GM23248 (cell line): ENCODE measurements at places on chromosomes 12 and 14. TPM values are rescaled to one million over a fixed set of nuclear protein-coding genes. Genes with fewer than 3 reads are reported as not detected.

DNA sequence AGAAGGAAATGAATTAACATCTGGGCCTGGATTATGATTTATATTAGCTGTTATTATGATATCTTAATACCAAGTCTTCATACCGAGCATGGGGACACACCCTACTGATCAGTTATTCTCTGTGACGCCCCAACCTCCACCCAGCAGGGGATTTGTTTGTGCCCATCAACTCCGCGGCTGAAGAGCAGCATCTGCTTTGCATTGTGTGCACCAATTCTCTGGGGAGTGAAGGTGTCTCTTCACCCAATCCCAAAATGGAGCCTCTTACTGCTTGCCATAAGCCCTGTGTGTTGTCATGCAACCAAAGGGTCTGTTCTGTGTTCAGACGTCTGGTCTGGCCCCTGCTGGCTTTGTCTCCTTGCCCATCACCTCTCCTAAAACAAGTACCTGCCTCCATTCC lies 25.4 kb downstream of the DHRS2 start:
- H3K27me3 ChIP-seq, result peaks cover 17% of the 10 kb centered on the region
- H3K4me1 ChIP-seq, result no peaks in the 10 kb centered on the region
- no peaks in the 10 kb centered on the region for H3K36me3 ChIP-seq
- H3K27ac ChIP-seq, result no peak overlapping the region

GRCh38 chr14:63243646-63244045 lies 39.4 kb downstream of the RHOJ start:
- H3K36me3 ChIP-seq, result no peaks in the 10 kb centered on the region
- no peak overlapping the region for H3K4me3 ChIP-seq
- H3K4me1 ChIP-seq, result peaks cover 4% of the 10 kb centered on the region; the same call in 1 of the 2 replicates
- H3K27me3 ChIP-seq, result no peaks in the 10 kb centered on the region
- peak; percentile 60 for DNase-seq

- no peak overlapping the region for H3K27ac ChIP-seq
- H3K36me3 ChIP-seq, result no peaks in the 10 kb centered on the region
- no peaks in the 10 kb centered on the region for H3K4me1 ChIP-seq
- H3K4me3 ChIP-seq, result no peak overlapping the region
- DNase-seq, result peak; percentile 14
- no peaks in the 10 kb centered on the region for H3K27me3 ChIP-seq
Measured at GRCh38 chr14:69299286-69300035, 39.5 kb downstream of the GALNT16 start.

GRCh38 chr12:96416033-96416799 lies 16.0 kb upstream of the CDK17 start:
- peak overlapping the region; percentile 88 for H3K27ac ChIP-seq
- peak overlapping the region; percentile 34 for H3K4me3 ChIP-seq
- H3K4me1 ChIP-seq, result peaks cover 34% of the 10 kb centered on the region
- no peaks in the 10 kb centered on the region for H3K27me3 ChIP-seq
- no peaks in the 10 kb centered on the region for H3K36me3 ChIP-seq

DNA sequence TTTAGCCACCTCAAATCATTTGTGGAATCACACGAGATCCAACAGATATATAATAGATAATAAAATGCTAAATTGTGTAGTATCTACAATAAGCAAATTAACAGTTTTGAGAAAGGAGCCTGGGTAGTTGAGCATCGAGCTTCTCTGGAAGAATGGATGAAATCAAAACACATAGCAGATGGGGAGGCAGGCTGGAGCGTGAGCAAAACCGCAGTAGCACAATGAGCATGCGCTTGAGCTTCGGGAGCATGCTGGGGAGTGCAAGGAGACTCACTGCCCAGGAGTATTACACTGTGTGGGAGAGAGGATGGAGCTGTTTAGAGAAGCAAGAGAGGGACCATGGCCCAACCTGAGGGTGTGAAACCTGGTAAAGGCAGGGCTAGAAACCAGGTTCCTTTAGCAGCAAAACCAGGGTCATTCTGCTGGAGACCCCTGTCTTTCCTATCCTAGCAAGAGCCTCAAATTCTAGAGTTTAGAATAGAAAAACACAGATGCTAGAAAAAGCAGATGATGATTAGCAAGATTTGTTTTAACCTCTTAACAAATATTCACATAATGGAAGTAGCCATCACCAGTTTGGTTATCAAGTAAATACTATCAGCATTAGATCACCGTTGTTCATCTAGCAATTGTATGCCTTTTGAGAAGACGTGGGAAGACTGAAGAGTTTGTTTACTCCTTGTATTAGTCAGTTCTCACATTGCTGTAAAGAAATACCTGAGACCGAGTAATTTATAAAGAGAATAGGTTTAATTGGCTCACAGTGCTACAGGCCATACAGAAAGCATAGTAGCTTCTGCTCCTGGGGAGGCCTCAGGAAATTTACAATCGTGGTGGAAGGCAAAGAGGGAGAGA lies 484.8 kb downstream of the EGLN3 start:
- H3K4me3 ChIP-seq, result no peak overlapping the region
- no peaks in the 10 kb centered on the region for H3K27me3 ChIP-seq
- H3K4me1 ChIP-seq, result peaks cover 4% of the 10 kb centered on the region; the same call in 1 of the 2 replicates
- DNase-seq, result peak; percentile 14
- no peak overlapping the region for H3K27ac ChIP-seq
- H3K36me3 ChIP-seq, result no peaks in the 10 kb centered on the region

PDE3A gene
- 0.38 and 0.43 TPM in 2 replicates for total RNA-seq

UNG gene
- 27.3 and 38.6 TPM in 2 replicates for total RNA-seq

IPO4 gene
- total RNA-seq, result 55.3 and 58.3 TPM in 2 replicates
